ENCODE measurements at places on chromosomes 11 and 22. TPM values are rescaled to one million over a fixed set of nuclear protein-coding genes. Genes with fewer than 3 reads are reported as not detected.

PAMR1 gene
- total RNA-seq: 4.5 TPM

GUCY1A2 gene
- total RNA-seq: 7.6 TPM

SERPINH1 gene
- total RNA-seq: 44.8 TPM

SOX6 gene
- total RNA-seq: 12.6 TPM

TTC17 gene
- total RNA-seq: 33.2 TPM

TMEM151A gene
- total RNA-seq: not detected

OAF gene
- 41.6 TPM for total RNA-seq

OR52E6 gene
- not detected for total RNA-seq

FAM83F gene
- 1.4 TPM for total RNA-seq

OR10A4 gene
- total RNA-seq: not detected

LYVE1 gene
- 5.3 TPM for total RNA-seq

RFPL3 gene
- total RNA-seq: not detected
